Activated T-cell treated with anti-CD3 and anti-CD28 coated beads, Interleukin-2, amount 50 U/mL, for 48 hours (primary cell): ENCODE measurements at places on chromosomes 12 and 14.
A peak's percentile ranks its signal among the peaks of the same experiment; 100 is the strongest.

- peak; percentile 24 for DNase-seq
Observed at GRCh38 chr14:98704441-98704840, 567.6 kb downstream of the BCL11B start.

GRCh38 chr14:39451811-39452210 lies 19.6 kb upstream of the FBXO33 start:
- no peak for DNase-seq

GRCh38 chr12:93882763-93883162 lies 205.6 kb downstream of the CRADD start:
- no peak for DNase-seq

- DNase-seq, result no peak
Observed at GRCh38 chr14:60346706-60347105, 97.7 kb downstream of the PPM1A start.

DNA sequence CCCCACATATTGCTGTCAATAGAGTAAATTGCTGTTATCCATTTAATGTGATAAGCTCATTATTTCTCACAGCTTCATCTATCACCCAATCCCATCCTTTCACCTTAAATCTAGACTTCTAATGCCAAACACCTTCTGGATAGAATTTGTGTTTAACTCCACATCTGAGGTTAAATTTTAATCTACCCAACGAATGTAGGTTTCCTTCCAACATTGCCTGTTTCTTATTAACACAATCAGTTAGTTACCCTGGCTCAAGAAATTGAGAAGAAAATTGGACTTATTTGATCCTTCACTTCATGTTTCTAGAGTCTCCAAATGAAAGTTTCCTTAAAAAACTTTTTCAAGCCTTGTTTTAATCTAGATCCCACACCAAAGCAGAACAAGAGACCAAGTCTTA lies 67.3 kb downstream of the PTPRO start:
- DNase-seq, result no peak

DNA sequence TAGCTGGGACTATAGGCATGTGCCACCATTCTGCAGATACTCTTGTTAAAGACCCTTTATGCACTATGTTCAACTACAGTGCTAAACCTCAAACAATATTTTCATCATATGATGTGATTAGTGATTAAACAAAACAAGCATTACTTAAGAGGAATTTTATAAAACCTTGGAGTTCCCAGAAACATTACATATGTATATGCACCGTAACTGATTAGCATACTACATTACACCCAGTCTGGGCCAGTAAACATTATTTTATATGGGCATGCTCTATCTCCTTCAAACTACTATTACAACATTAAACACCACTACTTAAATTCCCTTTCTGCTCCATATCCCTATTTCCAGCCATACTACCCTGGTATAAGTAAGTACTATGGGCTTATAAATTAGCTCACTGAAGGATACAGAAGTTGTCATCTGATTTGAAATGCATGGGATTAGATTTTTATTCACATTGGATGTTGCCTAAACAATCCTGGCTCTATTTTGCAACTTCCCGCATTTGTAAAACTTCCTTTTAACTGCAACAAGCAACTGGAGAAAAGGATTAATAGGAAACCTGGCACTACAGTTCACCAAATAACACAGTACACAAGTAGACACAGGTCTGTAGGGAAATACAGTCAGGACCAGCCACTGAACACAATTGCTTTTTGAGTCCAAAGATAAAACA lies 205.8 kb downstream of the MED13L start:
- DNase-seq, result no peak

GRCh38 chr14:64940336-64940910 lies 2.1 kb downstream of the GPX2 start:
- no peak for DNase-seq

DNA sequence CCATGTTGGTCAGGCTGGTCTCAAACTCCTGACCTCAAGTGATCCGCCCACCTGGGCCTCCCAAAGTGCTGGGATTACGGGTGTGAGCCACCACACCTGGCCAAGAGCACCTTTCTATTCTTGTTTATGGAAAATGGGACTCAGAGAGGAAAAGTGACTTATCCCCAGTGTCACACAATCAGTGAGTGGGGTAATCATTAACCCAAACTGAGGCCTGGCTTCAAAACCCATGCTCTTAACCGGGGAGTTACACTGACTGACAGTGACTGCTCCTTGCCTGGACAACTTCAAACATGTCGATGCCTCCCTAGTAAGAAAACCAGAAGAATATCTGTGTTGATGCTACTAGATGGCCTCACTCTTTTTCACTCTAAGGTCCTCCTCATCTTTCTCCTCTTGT lies 7.3 kb downstream of the CLEC7A start:
- no peak for DNase-seq

- DNase-seq, result peak; percentile 16
Observed at GRCh38 chr14:26137161-26137560, 460.7 kb downstream of the NOVA1 start.

GRCh38 chr12:129530984-129531383 lies 372.8 kb downstream of the TMEM132D start:
- no peak for DNase-seq

GRCh38 chr12:4742416-4742970 lies 22.3 kb downstream of the GALNT8 start:
- DNase-seq, result no peak

DNA sequence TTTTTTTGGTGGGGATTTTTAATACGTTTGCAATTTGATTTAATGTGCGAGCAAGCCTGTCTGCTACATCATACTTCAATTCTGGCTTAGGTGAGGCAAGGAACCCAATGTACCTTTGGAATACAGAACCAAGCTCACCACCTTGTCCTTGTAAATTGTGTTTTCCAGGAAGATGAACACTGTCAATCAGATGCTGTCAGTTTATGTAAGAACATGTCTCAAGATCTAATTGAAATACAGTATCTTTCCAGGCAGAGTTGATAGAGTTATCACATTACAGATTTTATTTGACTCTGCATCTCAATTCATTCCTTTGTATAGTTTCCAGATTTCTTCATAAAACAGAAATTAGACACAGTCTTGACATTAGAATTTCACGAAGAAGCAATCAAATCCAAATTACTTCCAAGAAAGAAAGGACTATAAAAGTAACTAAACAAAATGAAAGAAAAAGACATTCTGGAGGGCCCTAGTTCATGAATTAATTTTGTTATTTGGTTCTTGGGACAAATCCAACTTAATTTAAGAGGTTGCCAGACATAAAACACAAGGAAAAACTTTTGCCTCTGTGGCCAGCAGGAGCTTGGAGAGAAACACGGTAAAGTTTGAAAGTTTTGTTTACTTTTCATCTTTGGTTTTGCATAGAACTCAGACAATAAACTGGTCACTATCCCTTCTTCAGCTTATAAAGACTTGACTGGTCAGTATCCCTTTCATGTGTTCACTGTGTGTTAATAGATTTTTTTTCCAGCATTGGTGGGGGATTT lies 16.4 kb upstream of the MED13L start:
- no peak for DNase-seq

DNA sequence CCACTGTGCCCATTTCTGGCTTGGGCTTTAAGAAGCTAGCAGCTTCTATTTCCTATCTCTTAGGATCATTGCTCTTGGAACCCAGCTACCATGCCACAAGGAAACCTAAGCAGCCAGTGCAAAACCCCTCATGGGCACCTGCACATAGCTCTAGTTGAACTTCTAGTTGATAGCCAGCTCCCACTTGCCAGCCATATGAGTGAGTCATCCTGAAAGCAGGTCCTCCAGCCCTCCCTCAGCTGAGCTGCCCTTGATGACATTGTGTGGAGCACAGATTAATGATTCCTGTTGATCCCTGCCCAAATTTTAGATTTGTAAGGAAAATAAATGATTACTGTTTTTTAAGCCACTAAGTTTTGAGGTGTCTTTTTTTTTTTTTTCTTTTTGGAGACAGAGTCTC lies 234.2 kb upstream of the FBXO33 start:
- no peak for DNase-seq

DNA sequence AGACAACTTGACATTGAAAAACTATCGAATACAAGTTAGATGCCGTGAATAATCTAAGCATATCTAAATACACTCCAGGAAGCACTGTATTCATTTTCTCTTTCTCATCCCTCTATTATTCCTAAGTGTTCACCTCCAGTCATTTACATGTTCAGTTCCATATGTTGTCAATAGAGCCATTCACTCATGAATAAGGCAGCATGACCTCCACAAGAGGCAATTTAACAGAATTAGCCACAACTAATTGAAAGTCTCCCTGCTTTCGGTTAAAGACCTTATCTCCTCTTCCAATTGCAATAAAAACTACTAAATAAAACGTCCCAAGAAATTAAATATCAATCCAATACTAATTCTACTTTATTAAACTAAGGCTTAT lies 1.8 kb downstream of the LRIG3 start:
- DNase-seq, result no peak

- no peak for DNase-seq
Observed at GRCh38 chr12:107092669-107093416, 506 bp downstream of the CRY1 start.

DNA sequence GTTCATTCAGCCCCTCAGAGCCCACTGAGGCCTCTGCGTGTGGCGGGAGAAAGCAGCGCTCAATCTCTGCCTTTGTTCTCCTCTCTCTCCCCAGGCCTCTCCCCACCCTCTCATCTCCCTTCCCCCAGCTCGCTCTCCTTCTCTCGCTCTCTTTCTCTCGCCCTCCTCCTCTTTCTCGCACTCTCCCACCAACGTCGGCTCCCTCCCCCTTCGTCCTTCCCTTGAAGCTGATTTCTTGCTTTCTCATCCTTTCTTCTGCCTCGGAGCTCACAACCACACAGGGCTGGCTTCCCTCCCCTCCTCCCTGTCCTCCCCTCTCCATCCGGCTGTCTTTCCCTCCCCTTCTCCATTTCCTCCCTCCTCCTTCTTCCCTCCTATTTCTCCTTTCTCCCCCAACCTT lies 96.4 kb downstream of the LRRC74A start:
- no peak for DNase-seq

DNA sequence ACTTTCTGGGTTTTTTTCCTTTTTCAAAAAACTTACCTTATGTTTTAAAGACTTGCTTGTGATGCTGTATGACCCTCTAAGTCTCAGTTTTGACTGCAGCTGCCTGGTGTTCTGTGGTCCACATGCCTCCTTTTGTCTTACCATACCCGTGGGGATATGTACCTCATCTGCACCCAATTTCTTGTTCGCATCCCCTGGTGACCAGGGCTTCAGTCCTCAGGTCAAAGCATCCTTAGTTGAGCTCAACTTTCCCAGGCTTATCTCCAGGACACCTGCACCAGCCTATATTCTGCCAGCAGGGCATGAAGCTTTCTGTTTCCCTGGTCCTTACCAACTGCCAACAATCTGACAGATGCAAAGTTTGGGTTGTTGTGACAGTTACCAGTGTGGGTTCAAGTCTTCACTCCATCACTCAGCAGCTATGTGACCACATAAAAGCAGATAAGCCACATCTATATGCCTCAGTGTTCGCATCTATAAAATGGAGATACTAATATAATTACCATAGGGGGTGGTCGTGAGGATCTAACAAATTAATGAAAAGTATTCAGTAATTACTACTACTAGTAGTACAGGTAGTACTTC lies 94.0 kb downstream of the NTF3 start:
- no peak for DNase-seq

DNA sequence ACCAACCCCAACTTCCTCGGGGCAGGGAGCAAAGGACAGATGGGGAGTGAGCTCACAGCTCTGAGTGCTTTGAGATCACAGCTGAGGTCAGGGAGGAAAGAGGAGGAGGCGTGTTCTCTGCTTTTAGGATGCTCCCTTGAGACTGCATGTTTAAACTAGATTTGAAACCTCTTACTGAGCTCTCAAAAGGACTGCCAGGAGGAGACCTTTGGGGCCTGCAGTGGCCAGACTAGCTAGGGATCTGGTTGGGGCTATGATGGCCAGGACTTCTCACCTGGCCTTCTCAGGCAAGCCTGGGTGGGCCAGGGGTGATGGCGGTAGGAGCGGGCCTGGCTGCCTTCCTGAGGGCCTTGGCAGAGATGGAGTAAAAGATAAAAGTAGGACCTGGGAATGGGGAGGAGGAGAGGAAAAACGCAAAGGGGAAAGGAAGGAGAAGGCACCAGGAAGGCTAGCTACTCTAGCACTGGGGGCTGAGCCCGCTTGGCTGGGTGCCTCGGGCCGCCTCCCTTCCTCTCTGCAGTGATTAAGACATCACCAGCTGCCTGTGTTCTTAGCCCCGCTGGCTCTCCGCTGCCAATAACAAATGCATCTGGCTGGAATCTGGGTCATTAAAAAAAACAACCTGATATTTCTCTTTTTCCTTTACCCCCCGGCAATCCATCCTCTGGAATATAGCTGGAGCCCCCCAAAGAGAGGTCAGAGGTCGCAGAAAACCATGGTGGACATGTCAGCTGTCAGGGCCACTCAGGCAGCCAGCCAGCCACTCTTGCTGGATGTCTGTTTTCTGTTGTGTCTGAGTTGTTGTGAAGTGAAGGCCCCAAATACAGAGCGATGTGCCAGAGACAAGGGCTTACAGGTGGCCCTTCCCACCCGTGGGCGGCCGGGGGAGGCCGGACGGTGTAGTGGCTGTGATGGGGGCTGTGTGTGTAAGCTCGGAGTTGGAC lies 141.3 kb downstream of the TSPAN9 start:
- DNase-seq, result no peak

- DNase-seq, result no peak
Observed at GRCh38 chr12:83573671-83574070, 887.0 kb downstream of the TMTC2 start.

DNA sequence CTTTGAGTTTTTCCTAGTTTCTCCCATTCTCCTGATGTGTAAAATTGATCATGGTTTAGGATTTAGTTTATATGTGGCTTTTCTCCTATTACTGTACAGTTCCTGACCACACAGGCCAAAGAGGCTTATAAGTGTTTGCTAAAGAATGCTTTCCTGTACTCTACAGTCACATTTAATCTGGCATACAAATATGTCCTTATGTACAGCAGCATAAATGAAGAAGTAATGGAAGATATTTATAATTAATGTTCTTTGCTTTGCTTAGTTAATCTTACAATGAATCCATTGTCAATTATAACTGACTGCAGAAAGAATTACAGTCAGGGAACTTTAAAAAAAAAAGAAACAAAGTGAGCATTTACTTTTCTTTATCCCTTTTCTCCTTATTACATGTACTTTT lies 293.9 kb downstream of the KCNC2 start:
- no peak for DNase-seq

- DNase-seq, result no peak
Observed at GRCh38 chr14:92121207-92121669, 268 bp downstream of the NDUFB1 start.

DNA sequence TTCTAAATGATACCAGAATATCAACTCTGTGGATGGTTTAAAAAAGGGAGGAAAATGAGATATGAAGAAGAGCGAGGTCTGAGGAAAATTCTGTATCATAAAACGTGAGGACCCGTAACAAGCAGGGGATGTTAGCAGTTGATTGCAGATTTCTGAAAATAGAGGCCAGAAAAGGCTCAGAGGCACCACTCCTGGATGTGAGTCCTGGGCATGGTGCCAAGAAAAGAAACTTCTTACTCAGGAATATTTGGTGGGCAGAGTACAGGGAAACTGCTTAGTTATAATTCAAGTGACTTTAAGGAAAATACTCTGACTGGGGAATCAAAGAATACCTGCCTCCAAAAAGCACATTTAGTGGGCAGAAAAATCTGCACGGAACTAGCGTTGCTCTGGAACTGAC lies 85.5 kb downstream of the PRICKLE1 start:
- DNase-seq, result no peak

GRCh38 chr14:95609398-95609990 lies 74.6 kb downstream of the GLRX5 start:
- peak; percentile 26 for DNase-seq
